ENCODE measurements at places on chromosomes 7 and 10.

DNA sequence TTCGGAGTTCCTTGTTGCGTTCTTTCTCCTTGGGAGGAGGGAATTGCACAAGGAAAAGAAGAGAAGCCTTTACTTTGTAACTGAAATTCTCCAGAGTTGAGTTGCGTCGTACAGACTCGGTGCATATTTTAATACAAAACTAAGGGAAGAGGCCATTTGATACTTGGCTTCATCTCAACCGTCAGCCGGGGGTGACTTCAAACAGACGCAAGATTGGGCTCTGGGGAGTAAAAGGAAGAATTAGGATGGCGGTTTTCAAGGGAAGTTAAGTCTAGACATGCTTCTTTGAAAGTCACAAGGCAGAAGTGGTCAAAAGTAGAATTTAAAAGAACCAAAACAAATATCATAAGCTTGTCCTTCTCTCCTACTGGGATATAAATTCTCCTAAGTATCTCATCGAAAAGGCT, 1.6 kb downstream of the PRR15 start:
- no peak for DNase-seq

- DNase-seq: no peak
Measured at GRCh38 chr10:126177417-126178030, 210.8 kb downstream of the ADAM12 start.

DNA sequence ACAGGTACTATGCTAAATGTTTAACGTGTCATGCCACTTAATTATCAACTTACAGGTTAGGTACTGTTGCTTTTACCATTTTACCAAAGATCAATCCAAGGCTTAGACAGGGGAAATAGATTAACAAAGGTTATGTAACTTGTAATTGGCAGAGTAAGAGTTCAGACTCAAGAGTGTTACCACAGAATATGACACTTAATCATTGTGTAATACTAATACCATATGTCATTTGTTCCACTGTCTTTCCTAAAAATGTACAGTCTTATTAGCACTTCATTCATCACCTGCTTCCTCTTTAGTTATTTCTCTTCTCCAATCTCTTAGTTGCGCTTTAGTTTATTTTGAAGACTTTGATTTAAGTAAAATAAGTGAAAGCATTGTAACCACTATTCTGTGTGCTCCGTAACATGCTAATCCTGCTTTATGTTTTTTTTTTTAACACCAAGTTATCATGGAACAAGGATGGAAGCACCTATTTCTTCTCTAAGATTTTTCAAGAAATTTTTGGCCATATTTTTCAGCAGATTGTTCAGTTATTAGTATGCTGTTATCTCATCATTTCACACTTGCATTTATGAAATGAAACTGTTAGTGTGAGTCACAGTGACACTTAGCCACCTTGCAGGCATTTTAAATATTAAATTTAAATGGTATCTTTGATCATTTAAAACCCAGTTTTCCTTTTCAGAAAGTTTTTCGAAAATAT, 197.3 kb downstream of the PHF14 start:
- DNase-seq: no peak

DNA sequence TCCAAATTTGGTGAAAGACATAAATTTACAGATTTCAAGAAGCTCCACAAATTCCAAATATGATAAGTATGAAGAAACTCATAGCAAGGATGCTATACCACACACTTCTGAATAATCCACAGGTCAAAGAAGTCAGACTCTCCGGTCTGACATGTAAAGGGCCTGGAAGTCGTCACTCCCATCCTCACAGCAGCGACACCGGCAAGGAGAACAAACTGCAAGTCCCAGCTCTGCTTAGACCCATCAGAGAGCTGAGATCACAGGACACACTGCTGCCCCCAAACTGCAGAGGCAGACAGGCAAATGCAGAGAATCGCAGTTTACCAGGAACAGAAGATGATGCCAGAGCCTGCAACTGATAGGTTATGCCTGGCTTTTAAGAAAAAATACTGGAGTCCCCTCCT, 62.0 kb downstream of the AMZ1 start:
- no peak for DNase-seq

DNA sequence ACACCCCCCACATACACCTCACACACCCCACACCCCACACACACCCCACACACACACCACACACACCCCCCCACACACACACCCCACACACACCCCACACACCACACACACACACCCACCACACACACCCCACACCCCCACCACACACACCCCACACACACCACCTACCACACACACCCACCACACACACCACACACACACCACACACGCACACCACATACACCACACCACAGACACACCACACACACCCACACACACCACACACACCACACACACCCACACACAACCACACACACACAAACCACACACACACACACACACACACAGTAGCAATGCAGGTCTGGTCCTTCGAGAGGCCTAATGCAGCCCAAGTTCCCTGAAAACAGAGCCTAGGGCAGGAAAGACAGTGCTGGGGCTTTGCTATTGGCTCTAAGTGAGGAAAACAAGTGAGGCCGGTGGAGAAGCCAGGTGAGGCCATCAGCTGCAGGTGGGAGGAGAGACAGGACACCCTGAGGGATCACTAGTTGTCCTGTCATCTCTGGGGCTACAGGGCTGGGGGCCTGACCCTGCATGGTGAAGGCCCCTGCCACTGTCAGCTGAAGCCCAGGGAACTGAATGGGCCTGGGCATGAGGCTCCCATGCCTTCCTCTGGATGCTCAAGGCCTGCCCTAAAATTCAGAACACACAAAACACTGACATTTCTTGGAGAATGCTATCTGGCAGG, 92.6 kb downstream of the CYTH3 start:
- no peak for DNase-seq

DNA sequence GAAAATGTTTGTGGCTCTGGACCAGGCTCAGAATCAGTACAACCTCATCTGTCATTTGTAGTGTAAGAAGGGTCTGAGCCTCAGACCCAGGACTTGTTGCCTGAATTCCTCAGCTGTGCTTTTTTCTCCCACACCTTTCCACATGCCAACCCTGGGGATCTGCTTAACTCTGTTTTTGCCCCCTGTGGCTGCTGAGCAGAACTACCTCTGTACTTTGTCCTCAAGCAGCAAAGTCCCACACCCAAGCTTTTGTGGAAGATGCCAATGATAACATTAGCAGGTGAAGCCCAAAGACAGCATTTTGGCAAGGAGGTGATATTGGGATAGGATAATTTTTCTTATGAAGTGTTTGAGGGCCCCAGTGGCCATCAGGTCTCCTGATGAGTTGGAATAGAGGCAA, 5.8 kb upstream of the CYP2C18 start:
- DNase-seq: no peak
